AG10803 (cell line): ENCODE measurements at places on chromosomes 5 and 9.

DNA sequence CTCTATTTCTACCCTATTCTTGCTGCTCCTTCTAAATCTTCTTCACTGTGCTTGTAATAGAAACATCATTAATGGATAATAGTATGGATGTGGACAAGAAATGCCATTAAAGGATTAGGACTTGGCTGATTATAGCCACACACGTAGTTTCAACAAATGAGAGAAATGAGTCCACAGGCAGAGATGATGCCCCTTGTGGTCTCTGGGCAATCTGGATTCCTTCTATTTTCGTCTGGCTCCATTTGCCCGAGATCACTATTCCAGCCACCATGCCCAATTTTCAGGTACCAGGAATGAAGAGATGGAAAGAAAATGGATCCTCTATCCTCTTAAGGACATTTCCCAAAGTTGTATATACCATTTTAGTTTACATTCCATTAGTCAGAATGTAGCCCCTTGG is 13.2 kb downstream of the VLDLR start:
- DNase-seq = no peak

DNA sequence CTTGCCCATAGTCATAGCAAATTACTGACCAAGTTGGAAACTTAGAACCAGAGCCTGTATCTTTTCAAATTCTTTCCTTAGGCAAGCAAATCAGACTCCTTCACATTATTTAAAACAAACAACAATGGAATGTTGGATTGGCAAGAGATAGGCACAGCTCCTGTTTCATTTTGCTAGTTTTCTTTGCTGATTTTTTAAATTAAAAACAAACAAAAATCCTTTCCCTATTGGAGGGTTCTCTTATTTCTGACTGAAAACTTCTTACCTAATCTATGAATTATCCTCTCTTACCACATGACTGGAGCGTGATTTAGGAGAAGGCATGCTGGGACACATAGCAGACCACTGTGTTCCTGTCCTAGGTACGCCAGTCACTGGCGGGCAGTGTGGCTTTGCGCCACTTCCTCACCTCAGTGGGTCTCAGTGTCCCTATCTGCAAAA is 63.0 kb downstream of the TTC39B start:
- peak; percentile 60 for DNase-seq

DNA sequence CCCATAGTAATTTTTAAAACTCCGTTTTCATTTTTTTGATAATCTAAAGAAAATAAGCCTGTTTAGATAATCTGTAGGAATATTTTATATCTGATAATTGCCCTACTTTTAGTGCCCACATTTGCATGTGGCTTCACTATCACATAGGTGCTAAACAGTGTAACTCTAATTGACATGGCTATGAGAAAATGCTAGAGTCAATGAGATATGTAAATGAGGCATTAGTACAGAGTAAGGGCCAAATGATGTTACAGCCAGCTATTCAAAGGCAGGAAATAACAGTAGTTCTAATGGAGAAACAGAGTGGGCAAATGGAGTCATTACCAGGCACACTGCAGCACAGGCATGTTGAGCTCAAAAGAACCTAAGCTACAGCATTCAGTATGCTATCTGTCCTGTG is 37.3 kb upstream of the GCNT4 start:
- no peak for DNase-seq

- no peak for DNase-seq
Observed at GRCh38 chr5:96083361-96083881, 121.8 kb upstream of the ELL2 start.

GRCh38 chr5:64637837-64638443 is 52.4 kb upstream of the SHISAL2B start:
- no peak for DNase-seq

DNA sequence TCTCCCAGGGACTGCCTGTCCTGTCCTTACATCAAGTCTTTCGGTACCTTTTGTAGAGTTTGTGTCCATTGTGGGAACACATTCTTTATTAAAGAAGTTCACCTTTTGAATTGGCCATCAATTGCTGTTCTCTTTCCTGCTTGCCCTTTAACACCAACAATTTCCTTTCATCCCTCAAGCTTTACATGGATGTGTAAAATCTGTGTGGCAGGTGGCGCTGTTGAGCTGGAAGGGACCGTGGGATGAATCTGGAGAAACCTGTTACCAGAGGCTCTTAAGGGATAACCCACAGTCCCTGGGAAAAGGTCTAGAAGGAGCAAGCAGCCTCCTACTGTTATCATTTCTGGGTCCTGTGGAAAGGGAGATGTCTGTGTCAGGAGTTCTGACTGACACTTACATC is 7.9 kb upstream of the ZFP62 start:
- peak; percentile 66 for DNase-seq

DNA sequence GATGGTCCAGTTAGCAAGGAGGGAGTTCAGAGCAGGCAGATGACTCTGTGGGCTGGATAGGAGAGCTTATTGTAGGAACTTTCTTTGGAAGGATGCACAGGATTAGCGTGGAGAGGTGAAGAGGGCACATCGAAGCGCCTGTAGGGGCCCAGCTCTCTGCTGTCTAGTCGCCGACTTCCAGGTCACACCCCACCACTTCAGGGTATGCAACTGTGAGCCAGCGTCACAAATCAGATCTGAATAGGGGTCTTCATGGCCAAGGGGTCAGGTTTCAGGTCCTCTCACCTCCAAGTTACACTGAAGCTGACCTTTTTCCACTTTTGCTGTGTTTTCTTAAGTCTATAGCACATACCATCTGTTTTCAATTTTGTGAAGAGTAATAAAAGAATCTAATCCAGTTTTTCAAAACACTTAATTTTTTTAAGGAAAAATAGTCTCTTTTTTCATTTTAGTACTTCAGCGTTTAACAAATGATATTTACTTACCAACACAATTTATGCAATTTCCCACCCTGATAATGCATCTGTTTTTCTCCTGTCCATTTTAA is 364.2 kb upstream of the CLINT1 start:
- no peak for DNase-seq

DNA sequence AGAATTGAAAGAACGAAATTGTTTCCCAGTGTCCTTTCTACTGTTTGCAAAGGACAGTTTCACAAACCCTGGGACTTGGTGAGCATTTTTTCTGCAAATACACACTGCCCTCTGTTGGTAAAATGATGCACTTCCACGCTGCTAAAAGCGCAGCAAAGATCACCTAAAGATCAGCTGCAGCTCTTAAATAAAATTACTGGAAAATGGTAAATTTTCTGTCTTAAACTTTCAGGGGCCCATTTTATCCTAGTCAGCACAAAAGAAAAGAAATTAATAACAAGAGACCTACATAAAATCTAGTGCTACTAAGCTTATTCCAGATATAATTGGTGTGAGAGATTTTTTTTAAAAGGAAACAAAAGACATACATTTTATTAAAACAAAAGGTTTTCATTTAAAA is 566.0 kb downstream of the CAAP1 start:
- DNase-seq = peak; percentile 80

DNA sequence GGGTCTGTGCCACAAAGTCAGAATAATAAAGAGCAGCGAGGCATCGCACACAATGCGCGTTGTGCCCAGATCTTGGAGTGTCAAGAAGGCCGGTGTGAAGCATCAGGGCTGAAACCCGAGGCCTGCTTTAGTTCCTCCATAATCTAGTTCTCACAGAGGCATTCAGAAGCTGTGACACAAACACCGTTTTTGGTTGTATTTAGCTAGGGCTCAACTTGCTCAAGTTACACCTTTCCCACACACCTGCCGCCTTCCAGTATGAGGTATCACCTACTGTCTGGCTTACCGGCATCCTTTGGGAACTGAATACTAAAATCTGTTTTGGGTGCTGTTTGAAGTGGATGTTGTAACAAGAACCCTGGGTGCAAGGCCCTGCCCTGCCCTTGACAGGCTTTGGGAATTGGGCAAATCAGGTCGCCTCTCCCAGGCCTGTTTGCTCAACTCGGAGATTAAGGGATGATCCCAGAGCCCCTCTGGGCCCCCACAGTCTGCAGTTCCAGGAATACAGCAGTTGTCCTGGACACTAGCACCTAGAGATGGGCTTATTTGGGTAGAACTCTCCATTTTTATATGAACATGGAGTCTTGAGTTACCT is 27.0 kb downstream of the SLC25A25 start:
- DNase-seq = no peak

GRCh38 chr5:165497707-165498106 is 1992.3 kb downstream of the MAT2B start:
- no peak for DNase-seq

DNA sequence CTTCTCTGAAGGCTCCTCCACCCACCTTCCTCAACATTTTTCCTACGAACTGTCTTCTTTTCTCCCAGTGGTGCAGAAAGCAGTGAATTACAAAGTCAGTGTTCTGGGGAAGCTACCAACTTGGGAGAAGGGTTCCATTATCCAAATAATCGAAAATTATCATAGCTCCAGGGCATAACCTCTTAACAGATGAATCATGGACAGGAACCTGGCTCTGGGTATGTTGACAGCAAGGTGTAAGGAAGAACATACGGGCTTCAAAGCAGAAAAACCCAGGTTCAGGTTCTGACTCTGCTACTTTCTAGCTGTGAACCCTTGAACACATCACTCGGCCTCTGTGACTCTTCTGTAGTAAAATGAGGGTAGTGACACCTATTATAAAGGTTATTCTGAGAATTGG is 351.3 kb downstream of the ENC1 start:
- DNase-seq = no peak

GRCh38 chr9:98790842-98791607 is 5.3 kb downstream of the ANKS6 start:
- DNase-seq = peak; percentile 98

DNA sequence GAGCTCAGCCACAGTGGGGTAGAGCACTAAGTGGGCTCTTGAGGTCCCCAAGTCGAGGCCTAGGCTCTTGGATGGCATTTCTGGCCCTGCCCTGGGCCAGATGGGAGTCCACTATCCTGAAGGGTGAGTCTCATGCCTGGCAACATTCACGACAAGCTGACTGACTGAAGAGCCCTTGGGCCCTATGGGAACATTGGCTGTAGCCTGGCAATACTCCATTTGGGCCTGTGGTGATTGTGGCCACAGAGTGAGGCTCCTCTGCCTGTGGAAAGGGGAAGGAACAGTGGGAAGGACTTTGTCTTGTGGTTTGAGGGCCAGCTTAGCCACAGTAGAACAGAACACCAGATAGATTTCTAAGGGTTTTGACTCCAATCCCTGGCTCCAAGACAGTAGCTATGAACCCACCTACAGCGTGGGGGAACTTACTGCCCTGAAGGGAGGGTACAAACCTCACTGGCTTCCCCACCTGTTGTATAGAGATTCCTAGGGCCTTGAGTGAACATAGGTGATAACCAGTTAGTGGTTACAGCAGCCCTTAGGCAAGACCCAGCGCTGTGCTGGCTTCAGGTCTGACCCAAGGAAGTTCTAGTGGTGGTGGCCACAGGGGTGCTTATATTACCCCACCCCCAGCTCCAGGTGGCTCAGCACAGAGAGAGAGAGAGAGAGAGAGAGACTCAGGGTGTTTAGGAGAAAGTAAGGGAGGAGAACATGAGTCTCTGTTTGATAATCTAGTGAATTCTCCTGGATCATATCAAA is 72.4 kb downstream of the KIAA0825 start:
- DNase-seq = no peak

DNA sequence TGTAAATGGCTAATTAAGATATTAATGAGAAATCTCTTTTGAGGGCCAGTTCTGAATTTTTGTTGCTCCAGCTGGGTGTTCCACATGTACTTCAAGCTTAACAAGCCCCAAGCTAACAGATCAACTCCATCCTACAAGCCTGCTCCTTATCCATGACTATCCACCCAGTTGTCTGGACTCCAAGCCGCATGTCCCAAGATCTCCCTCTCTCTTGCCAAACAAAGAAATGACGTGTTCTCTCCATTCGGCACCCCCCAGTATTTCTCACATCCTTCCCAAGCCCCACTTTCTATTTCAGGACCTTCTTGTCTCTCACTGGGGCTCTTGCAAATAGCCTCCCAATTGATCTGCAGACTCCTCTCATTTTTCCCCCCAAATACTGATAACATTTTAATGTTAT is 15.8 kb upstream of the PTPN3 start:
- DNase-seq = no peak

GRCh38 chr9:137764981-137765380 is 112.6 kb upstream of the CACNA1B start:
- no peak for DNase-seq

GRCh38 chr5:38453506-38453905 is 102.9 kb downstream of the LIFR start:
- no peak for DNase-seq

- no peak for DNase-seq
Observed at GRCh38 chr5:32233220-32233695, 59.1 kb upstream of the GOLPH3 start.

- DNase-seq = peak; percentile 24
Observed at GRCh38 chr9:137049544-137050449, 3.8 kb upstream of the NPDC1 start.

- no peak for DNase-seq
Observed at GRCh38 chr5:32074401-32074800, 99.7 kb downstream of the GOLPH3 start.

DNA sequence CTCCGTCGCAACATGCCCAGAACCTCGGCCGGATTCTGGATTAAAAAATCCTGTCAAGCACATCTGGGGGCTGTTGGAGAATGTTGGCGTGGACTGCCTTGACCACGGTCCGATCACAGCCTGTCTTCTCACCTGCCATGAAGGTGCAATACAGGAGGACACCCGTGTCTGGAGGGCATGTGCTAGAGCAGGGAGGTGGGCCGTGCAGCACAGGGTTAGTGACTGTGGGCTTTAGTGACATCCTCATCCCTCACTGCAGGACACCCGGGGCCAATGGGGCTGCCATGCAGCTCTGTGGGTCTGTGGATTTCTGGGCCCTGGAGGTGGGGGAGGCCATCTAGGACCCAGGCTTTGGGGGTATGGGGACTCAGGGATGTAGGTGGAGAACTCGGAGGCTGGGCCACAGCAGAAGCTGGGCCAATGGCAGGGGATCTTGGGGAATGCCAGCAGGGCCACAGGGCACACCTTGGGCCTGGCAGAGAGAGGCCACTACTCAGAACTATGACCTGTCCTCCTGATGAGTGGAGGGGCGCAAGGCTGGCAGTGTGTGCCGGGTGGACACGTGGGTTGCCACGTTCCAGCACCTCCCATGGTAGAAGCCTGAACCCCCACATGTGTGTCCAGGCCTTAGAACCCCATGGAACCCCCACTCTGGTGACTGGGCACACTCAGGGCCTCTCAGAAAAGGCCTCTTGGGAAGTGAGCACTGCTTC is 23.3 kb downstream of the ZDHHC11B start:
- no peak for DNase-seq

DNA sequence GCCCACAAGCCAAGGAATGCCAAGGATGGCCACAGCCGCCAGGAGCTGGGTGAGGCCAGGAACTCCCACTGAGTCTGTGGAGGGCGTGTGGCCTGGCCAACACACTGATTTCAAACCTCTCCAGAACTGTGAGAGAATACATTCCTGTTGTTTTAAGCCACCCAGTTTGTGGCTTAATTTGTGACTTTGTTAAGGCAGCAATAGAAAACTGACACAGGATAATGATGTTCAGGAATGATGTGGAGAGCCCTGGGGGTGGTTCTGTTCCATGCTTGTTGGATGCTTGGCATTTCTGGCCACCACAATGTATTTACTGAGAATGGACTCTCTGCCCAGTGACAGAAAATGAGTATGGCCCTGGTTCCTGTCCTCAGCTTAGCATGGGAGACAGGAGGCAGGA is 82.8 kb downstream of the DAP start:
- DNase-seq = peak; percentile 83
